ENCODE measurements at places on chromosomes 11 and 22.
A peak's percentile ranks its signal among the peaks of the same experiment; 100 is the strongest.

DNA sequence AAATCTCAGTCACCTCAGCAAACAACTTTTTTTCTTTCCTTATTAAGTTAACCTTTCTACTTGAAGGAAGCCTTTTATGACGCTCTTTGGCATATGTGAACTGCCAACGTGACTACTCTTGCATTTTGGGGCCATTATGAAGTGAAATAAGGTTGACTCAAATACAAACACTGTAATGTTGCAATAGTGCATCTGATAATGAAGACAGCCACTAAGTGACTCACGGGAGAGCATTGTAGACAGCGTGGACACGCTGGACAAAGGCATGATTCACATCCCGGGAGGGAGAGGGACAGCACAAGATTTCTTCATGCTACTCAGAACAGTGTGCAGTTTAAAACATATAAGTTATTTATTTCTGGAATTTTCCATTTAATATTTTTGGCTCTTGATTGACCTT, 560.8 kb downstream of the ETS1 start:
- no peak for DNase-seq

- DNase-seq = no peak
Observed at GRCh38 chr22:43892183-43892894, 526 bp upstream of the PNPLA5 start.

GRCh38 chr22:36729321-36729720, 25.8 kb upstream of the CACNG2 start:
- no peak for DNase-seq

GRCh38 chr22:31282748-31283468, 9.4 kb downstream of the PIK3IP1 start:
- no peak for DNase-seq

DNA sequence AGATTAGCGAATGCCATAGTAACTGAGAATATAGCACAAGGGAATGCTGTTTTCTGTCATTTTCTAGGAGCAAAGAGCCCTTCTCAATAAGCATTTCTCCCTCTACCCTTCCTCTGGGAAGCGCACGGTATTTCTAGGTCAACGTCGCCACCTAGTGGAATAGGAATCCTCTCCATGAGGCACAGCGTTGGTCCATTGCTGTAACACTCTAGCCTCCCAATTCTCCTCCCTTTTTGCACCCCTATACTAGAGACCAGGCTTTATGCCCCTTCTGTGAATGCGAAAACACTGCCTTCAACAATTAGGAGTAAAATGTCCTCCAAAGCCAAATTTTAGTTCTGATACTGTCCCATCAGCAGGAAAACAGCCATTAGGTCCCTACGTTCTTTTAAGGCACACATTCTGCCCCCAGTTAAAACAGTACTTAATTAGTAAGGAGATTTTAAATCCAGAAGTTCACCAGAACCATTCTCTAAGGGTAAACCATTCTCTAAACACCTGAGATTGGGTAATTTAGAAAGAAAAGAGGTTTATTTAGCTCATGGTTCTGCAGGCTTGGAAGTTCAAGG, 12.8 kb upstream of the HYLS1 start:
- DNase-seq = peak; percentile 55

- no peak for DNase-seq
Observed at GRCh38 chr11:1090600-1091331, 16.1 kb downstream of the MUC2 start.

DNA sequence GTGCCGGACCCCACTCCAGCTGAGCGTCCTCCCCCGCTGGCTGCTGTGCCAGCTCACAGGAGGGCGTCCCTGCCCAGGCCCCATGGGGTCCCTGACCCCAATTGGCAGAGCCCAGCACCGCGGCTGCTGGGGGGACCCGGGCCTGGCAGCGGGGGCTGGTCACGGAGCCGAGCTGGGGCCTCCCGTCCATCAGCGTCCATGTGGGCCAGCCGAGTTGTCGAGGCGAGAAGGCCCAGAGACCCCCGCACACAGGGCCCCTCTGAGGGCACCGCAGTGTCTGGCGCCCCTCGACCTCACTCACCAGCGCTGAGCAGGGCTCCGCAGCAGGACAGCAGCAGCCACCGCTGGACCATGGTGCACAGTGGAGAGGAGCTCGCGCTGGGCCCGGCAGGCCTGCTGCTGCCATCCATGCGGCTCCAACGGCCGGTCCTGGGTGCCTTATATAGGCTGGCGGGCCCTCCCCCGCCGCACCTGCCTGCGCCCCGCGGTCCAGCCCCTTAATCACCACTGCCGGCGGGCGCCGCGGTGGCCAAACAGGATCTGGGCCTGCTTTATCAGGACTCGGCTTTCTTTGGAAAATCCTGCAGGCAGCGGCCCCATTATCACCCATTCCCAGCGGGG, at the start of gene MUC6:
TSS of gene MUC6 (minus strand) at position 416 of the 621 bp plus-strand sequence. CDS start at position 353, 63 bp downstream.
- DNase-seq = no peak

DNA sequence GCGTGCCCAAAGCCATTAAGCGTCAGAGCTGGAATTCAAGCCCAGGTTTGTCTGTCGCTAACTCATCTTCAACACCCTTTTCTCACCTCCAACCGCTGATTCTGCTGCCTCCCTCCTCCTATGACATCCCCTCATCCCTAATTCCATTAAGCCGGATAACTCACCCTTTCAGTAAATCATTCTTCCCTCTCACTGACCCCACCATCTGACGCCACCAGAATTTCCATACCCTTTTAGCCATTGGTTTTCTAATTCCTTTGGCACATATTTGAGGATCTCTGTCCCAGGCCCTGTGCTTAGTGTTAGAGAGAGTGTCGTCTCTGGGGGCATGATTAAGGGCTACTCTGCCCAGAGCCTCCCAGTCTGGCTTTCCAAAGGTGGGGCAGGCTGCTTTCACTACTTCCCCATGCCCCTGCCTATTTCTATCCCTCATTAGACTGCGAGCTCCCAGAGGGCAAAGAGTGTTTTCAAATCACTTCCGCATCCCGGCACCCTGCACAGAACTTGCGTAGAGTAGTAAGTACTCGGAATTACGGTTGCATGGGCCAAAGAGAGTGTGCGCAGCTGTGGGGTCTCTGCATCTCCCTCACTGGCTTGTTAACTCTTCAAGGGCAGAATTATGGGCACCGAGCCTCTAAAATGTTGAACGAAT, 3.9 kb downstream of the KLHL35 start:
- DNase-seq = no peak

All from CD4-positive, alpha-beta T cell treated with Interleukin-17A for 4 hours (primary cell).